Ovary (tissue), 10 donors: ENCODE measurements at places on chromosomes 6 and 20. TPM values are rescaled to one million over a fixed set of nuclear protein-coding genes. Genes with fewer than 3 reads are reported as not detected.

The COL10A1 gene
- polyA plus RNA-seq: 0.19 TPM

The LHFPL5 gene
- polyA plus RNA-seq: not detected

DNA sequence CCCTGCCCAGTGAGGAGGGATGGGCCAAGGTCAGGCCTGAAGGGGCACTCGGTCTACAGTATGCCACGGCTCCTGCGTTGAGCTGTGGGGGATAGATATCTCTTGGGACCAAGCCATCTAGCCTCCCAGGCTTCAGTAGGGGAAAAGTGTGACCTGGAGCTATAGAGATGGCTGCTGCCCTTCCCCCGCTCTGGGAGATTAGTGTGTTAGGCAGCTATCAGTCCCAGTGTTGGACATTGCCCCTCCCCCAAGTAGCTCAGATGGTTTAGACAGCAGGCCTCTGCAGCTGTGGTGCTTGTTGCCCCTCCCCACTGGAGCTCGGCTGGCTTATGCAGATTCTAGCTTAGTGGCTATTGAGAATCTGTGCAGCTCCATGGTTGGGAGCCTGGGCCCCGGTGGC is 56.8 kb downstream of the KHDRBS2 start:
- DNase-seq: no peak

GRCh38 chr20:20492521-20493332 is 124.8 kb downstream of the INSM1 start:
- no peak for DNase-seq

DNA sequence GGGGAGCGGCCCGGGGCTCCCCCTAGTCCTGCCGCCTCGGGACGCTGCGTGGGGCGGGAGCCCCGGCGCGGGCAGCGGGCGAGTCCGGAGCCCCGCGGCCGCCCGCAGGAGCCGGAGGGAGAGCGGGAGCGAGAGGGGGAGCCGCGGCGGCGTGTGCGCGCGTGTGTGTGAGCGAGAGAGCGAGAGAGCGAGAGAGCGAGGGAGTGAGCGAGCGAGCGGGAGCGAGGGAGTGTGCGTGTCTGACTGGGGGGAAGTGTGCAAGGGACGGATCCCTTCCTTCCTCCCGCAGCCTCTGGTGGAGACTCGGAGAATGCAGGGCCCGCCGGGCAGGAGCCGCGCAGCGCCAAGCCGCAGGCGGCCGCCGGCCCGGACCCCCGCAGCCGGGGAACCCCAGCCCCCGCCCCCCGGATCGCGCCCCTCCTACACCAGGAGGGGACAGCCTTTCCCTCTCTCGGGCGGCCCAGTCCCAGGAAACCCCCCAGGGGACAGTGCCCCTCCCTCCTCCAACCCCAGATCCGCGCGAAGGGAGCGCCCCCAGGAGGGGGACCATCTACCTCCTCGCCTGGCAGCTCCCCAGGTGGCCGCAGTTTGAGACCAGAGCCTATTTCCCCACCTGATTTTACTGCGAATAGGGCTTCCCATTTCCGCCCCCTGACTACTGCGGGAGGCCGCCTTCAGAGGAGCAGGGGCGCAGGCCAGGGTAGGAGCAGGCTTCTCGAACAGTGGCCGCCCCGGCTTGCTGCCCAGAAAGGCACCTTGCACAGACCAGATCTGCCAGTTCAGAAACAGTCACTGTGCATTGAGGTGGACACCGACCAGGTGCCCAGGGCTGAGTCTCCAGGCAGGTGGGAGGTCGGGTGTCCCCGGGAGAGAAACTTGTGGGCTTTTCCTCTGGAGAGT is at the start of gene CDH22:
CDH22 (minus strand) TSS at position 241 of the 900 bp plus-strand sequence. CDS start 57,204 bp downstream, outside the sequence.
- peak; percentile 76 for DNase-seq

GRCh38 chr6:41413250-41413649 is 77.8 kb downstream of the NCR2 start:
- DNase-seq: no peak

- no peak for DNase-seq
Observed at GRCh38 chr6:11769244-11769643, 9.4 kb downstream of the ADTRP start.
